ENCODE measurements at places on chromosomes 2 and 18. TPM values are rescaled to one million over a fixed set of nuclear protein-coding genes. Genes with fewer than 3 reads are reported as not detected.

The MGAT5 gene
- 68.8 TPM for total RNA-seq

The PAX8 gene
- total RNA-seq, result 1.8 TPM

The CCDC102B gene
- 1.8 TPM for total RNA-seq

The ERFE gene
- total RNA-seq, result not detected

The DPYSL5 gene
- not detected for total RNA-seq

The FSHR gene
- not detected for total RNA-seq

The SPATS2L gene
- total RNA-seq, result 19.2 TPM

The ZNF236 gene
- total RNA-seq, result 26.1 TPM

The RGPD3 gene
- total RNA-seq, result 0.44 TPM

The CFC1 gene
- not detected for total RNA-seq

The GPR55 gene
- total RNA-seq, result 24.4 TPM

All from CD4-positive, CD25-positive, alpha-beta regulatory T cell (primary cell).